NCI-H1694 (cell line): ENCODE measurements at places on chromosomes 2 and 18.

GRCh38 chr18:6571239-6571602 is 156.5 kb upstream of the L3MBTL4 start:
- DNase-seq = no peak

DNA sequence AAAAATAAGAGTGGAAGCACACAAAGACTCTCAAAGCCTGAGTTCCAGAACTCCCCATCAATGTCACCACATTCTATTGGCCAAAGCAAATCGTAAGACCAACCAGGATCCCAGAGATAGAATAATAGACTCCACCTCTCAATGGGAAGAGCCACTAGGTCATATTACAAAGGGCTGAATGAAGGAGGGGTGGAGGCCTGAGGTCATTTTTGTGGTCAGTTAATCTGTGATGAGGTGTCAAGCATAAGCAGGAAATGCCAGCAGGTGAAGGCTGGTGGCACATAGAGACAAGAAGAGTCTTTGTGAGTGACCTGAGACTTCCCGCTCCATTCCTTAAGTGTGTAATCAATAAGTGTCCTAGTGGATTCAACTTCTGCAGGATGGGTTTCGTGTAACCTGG is 144.3 kb downstream of the TFCP2L1 start:
- DNase-seq = no peak

DNA sequence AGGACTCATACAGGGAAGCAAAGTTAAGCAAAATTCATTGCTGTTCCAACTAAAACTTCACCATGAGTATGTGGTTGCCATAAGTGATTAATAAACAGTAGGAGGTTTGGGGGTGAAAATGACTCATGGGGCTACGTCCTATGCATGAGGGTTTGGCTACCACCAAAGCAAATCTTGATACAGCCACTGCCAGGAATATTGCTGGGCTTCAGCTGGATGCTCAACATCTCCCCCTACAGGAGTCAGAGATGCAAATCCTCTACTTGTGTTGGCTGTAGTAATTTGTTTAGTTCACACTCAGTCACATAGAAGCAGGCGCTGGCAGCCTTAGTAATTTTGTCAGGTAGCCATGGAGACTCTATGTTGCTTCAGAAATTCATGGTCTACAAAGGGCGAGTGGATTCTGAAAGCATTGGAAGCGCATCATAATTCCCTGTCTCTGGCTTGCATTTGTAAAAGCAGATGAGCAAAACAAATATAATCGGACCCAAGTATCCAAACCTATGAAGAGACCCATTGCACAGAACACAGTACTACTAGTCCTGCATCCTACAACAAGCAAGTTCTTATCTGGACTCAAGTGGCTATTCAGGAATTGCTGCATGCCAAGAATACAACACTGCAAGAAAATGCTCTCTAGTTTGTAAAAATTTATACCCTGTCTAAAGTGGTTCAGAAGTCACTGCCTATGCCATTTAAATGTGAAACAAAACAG is 76.0 kb downstream of the CD28 start:
- peak; percentile 39 for DNase-seq

- DNase-seq = no peak
These were observed 487.0 kb downstream of the SUCLG1 start for GRCh38 chr2:83972128-83972527.

GRCh38 chr2:127261804-127262406 is 32.0 kb downstream of the ERCC3 start:
- no peak for DNase-seq

- no peak for DNase-seq
These were observed 39.0 kb upstream of the NEDD4L start for GRCh38 chr18:58005011-58005410.

DNA sequence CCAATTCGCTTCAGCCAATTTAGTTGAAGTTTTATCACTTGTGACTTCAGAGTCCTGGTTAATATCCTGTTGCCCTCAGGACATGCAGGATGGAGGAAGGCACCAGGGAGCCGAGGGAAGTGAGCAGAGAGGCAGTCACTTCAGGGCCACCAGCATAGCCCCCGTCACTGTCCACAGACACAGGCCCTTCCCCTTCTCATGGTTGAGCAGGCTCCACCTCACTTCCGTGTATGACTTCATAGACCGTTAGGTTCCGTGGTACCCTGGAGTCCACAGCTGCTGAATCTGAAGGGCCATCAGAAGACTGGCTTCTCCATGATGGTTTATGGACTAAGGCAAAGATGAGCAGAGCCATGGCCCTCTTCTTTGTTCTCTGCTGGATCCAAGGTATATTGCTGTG is at the start of gene C2orf92:
TSS of gene C2orf92 (plus strand) at position 266 of the 400 bp plus-strand sequence. CDS start at position 342, 76 bp downstream.
- DNase-seq = no peak

DNA sequence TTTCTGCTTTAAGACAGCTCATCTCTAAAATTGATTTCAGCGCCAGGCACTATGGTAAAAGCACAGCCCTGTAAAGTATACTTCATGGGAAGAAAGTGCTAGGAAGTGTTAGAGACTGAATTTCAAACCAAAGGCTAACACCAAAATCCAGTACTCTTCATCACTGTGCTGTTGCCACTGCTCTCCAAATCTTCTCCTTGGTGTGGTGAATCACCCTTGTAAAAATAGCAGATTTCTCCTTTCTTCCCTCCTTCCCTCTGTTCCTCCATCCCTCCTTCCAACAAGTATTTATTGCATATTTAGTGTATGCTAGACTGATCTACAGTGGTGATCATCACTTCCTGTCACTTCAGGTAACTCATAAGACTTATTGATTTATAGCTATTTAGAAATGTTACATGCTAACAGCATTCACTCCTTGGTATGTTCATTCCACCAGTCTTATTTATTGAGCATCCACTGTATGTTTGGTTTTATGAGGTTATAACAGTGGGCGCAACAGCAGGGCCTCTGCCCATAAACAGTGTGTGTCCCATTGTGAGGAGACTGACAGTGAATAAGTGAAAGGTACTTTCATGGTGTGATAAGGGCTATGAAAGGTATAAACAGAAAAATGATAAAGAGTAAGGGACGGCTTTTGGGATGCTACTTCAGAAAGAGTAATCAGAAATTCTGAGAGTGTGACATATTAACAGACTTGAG is 20.0 kb downstream of the KDM3A start:
- DNase-seq = no peak

GRCh38 chr18:2903006-2903405 is 56.2 kb downstream of the EMILIN2 start:
- no peak for DNase-seq

GRCh38 chr2:173990245-173990644 is 25.1 kb upstream of the SP3 start:
- DNase-seq = no peak

DNA sequence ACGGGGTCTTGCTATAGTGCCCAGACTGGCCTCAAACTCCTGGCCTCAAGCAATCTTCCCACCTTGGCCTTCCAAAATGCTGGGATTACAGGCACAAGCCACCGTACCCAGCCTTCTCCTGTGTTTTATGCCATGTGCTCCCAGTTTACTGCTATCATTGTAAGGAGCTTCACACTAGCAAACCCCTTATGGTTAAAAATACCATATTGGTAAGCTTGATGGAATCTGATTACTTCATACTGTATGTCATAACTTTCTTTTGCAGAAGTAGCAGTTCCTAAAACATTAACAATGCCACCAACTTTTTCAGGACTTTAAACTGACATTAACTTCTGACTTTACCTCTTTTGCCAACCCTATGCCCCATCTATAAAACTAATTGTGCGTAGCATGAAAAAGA is 36.2 kb downstream of the HAT1 start:
- no peak for DNase-seq

DNA sequence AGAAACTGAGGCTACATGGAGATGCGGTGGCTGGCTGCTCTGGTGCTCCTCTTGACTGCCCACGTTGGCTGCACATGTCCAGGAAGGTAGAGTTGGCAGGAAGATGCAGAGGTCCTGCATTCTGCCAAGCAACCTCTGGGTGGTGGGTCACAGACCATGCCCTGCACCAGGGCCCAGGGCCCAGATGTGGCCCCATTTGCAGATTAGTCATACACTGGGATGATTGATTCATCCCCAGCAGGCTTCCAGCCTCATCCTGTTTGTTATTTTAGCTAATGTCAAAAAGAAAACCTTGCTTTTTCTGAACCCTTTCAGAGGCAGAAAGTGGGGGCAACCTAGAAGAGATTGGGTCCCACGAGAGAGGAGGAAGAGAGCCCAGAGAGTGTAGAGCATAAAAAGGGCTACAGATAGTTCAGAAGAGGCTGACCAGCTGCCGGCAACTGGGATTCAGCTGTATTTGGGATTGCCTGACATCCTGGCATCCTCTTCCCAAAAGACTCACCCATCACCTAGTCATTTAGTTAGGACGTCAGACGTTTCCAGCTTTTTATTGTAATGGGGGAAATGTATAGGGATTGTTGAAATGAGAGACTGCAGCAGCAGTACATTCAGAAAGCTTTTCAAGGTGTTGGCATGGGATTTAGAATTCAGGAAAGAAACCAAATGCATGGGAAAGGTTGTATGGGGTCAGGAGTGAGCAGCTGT is 101.9 kb downstream of the CTIF start:
- no peak for DNase-seq

- DNase-seq = no peak
These were observed 1.7 kb upstream of the SMAD4 start for GRCh38 chr18:51028201-51028805.

GRCh38 chr2:204255071-204255470 is 290.2 kb upstream of the PARD3B start:
- DNase-seq = no peak

GRCh38 chr2:218805627-218806026 is 23.7 kb downstream of the CYP27A1 start:
- no peak for DNase-seq

DNA sequence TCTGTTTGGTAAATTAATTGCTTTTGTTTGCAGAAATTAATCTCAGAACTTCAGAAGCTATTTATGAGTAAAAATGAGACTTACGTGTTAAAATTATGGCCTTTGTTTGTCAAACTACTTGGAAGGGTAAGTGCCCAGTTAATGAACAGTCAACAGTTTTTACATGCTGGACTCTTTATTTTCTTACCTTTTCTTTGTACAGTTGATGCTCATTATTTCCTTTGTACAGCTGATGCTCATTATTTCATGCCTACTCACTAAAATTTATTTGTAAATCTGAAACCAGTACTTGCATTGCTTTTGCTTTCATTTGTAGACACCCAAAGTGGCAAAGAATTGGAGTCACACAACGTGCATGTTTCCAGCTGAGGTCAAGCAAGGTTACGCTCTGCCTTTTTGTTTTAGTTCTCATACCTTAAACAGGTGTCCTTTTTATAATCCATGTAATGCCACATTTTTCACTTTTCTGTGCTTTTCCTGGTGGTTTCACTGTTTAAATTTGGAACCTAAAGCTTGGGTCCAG is 13.3 kb downstream of the RIF1 start:
- no peak for DNase-seq

- DNase-seq = peak; percentile 5
These were observed 100.5 kb upstream of the MEIS1 start for GRCh38 chr2:66334237-66335029.

DNA sequence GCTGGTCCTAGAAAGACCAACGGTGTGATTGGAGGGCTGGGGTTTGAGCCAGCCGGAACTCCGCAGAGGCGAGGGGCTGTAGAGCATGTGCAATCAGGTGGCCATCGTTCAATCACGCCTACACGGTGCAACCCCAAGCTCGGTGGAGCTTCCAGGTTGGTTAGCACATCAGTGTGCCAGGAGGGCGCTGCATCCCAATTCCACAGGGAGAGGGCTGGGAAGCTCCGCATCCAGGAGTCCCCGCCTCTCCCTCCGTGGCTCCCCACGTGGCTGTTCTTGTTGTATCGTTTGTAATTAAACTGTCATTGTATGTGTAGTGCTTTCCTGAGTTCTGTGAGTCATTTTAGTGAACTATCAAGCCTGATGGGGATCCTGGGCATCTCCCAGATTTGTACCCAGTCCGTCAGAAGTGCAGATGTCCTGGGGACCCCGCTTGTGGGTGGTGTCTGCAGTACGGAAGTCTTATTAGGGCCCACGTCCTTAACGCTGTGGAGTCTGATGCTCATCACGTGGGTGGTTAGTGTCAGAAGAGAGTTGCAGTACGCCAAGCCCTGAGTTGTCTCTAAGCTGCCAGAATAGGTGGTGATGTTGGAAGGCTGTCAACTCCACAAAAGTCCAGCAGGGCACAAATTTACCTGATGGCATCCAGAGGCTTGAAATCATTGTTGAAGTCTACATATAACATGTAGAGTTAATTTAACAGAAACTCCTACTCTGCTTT is 20.6 kb upstream of the AMMECR1L start:
- no peak for DNase-seq

GRCh38 chr18:72612894-72613533 is 68.9 kb upstream of the CBLN2 start:
- DNase-seq = no peak

GRCh38 chr2:72034353-72035095 is 113.1 kb downstream of the CYP26B1 start:
- no peak for DNase-seq

- no peak for DNase-seq
These were observed 78.0 kb downstream of the MYO3B start for GRCh38 chr2:170255971-170256370.

GRCh38 chr2:100813527-100813926 is 6.4 kb upstream of the NPAS2 start:
- no peak for DNase-seq

GRCh38 chr2:28980368-28981015 is 606 bp upstream of the TOGARAM2 start:
- peak; percentile 3 for DNase-seq

- DNase-seq = no peak
These were observed 6.4 kb downstream of the NGEF start for GRCh38 chr2:233006648-233007047.
